Retina (tissue), 1 donor: ENCODE measurements at places on chromosomes 7 and 10.

DNA sequence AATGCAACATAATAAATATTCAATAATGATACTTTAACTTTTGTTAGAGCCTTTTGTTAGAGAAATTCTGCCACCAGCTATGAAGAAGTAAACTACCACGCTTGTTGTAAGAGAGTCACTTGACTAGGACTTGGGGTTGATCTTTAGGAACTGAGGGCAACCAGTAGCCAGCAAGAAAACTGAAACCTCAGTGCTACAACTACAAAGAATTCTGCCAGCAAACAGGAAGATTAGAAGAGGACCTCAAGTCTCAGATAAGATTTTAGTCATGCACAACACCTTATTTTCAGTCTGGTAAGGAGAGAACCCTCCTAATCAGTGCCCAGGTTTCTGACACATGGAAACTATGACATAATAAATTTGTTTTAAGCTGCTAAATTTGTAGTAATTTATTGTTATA lies 498.3 kb upstream of the STEAP1 start:
- DNase-seq, result no peak

- DNase-seq, result no peak
These were observed 3.5 kb upstream of the OTUD1 start for GRCh38 chr10:23435378-23435777.

DNA sequence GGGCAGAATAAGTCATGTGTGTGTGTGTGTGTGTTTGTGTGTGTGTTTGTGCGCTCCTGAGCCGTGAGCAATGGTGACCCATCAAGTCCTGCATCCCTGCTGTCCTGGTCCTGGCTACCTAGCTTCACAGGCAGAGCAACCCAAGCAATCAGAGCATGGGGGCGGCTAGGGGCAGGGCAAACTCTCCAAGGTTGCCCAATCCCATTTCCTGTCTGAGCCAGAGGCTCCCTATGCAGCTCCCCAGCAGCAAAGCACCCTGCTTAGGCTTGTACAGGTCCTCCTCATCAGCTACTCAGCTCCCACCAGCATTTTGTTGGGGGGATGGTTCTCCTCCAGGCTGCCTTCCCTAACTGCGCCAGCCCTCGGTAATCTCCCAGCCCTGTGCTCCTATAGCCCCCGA lies 31.1 kb upstream of the CRHR2 start:
- no peak for DNase-seq

- no peak for DNase-seq
These were observed at the start of gene PTPRZ1 for GRCh38 chr7:121872831-121873288. Gene PTPRZ1, plus strand, starts transcription at chr7:121873161. Its CDS starts 339 bp downstream, at chr7:121873500.

GRCh38 chr10:80253266-80253962 lies 36.0 kb downstream of the MAT1A start:
- DNase-seq, result no peak

DNA sequence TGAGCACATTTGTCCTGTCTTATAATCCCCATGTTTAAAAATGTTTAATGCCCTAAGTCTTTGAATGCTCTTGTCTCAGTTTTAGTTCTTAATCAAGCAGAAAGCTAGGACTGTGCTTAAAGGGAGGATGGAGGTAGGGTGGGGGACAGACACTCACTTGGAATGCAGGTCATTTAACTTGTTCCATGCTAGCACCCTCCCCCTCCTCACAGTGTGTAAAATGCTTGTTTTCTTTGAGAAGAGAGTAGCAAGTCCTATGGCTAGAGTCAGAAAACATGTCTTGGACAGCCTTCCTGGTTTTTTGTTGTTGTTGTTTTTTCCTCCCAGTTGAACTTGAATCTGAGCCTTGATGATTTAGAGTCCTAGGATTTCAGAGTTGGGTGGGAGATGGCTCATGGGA lies 114.2 kb downstream of the PLPP4 start:
- no peak for DNase-seq

GRCh38 chr10:110643653-110644597 lies at the start of gene RBM20:
Gene RBM20, plus strand, starts transcription at chr10:110644336. Its CDS starts 119 bp downstream, at chr10:110644455.
- peak; percentile 85 for DNase-seq

GRCh38 chr7:101557421-101557820 lies 71.7 kb downstream of the MYL10 start:
- no peak for DNase-seq

DNA sequence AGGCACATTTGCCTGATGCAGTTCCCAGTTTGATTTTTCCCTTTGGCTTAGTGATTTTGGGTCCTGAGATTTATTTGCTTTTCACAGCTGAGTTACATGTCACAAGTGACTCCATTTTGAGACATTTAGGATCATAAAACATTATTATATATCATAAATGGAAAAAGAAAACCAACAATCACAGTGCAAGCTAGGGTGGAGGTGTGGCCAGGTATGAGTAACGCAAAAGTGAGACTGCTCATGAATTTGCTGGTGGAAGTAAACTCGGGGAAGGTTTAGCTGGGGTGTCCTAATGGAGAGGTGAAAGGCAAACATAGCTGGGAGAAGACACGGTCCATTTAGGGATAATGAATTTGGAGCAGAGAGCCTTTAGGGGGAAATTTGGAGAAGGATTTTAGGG lies 21.7 kb upstream of the UCN3 start:
- no peak for DNase-seq

DNA sequence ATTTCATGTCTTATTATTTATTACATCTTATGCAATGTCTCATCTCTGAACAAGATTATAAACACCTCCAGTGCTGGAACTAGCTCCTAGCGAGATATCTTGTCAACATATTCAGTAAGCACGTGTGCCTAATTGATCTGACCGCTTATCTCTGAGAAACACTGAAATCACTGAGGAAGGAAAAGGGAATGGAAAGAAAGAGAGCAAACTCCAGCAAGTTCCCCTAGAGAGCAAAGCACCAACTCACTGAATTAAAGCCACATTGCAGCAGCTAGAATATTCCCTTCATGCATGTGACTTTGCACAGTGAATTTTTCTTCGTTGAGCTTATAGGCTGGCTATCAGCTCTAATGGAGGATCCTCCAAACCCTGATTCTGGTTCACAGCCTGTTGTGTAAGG lies 177.1 kb upstream of the FRMD4A start:
- no peak for DNase-seq

DNA sequence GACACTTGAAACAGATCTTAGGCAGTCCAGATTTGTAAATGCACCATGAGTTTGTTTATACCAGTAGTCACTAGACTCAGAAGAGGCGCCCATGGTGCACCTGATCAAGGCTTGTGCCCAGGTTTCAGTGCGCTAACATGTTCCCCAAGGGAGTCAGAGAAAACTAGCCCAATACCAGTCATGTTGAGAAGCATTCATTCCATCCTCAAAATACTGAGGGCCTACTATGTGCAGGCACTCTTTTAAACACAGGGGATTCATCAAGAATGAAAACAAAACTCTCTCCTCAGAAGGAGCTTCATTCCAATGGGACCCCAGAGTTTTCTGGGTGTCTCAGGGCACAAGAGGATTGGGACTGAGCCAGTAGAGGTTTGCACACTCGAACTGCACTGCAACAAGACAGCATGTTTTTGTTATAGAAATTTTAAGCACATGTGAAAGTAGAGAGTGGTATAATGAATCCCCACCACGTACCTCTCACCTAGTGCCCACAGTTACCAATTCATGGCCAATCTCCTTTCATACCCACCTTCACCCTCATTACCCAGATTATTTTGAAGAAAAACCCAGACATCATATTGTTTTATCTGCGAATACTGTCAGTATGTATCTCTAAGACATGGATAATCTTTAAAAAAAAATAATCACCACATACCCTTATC lies 55.0 kb upstream of the ARID5B start:
- no peak for DNase-seq

DNA sequence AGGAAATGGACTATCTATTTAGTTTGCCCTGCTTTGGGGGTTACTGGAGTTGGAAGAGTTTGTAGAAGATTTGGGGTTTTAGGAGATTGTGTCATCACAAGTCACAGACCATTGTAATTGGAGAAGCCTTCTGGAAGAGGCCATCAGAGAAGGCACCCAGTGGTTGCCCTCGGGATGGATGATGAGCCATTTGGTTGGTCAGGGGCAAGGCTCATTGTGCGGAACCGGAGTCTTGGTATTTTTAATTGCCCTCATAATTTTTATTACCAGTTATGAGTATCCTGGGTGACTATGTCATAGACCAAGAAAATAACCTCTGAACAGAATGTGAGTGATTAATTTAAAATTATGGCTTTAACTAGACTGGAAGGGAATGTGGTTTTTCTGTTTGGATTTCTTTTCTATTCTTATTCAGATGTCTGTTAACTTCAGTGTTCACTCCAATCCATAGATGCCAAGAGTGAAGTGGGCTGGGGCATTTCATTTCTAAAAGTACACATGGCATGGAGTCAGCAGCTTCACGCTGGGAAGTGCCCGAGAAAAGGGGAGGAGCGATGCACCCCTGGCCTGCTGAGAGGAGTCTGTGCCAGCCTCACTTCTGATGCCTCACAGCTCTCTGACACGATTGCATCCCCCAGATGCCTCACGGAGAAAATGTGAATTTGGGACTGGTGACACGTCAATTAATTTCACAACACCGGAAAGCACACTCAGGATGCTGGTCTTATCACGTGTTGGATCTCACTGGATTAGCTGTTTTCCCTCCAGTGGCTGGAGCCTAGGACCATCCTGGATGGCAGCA lies 225.6 kb upstream of the IGFBP3 start:
- no peak for DNase-seq

DNA sequence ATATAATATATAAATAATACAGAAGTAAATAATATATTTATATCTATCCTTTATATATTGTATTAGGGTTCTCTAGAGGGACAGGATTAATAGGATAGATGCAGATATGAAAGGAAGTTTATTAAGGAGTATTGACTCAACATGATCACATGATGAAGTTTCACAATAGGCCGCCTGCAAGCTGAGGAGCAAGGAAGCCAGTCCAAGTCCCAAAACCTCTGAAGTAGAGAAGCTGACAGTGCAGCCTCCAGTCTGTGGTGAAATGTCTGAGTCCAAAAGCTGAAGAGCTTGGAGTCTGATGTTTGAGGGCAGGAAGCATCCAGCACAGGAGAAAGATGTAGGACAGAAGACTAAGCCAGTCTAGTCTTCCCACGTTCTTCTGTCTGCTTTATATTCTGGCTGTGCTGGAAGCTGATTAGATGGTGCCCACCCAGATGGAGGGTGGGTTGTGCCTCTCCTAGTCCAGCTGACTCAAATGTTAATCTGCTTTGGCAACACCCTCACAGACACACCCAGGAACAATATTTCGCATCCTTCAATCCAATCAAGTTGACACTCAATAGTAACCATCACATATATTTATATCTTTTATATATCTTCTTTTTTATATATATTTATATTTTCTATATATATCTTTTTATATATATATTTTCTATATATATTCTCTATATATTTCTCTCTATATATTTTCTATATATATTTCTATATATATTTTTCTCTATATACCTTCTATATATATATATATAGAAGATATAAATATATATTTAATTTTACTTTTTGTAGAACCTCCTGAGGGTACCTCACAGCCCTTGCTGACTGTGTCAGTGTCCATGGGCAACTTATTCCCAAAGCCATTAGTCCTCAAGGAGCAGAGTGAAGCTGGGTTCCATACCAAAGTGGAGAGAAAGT lies 24.6 kb upstream of the AKR1B10 start:
- DNase-seq, result no peak

DNA sequence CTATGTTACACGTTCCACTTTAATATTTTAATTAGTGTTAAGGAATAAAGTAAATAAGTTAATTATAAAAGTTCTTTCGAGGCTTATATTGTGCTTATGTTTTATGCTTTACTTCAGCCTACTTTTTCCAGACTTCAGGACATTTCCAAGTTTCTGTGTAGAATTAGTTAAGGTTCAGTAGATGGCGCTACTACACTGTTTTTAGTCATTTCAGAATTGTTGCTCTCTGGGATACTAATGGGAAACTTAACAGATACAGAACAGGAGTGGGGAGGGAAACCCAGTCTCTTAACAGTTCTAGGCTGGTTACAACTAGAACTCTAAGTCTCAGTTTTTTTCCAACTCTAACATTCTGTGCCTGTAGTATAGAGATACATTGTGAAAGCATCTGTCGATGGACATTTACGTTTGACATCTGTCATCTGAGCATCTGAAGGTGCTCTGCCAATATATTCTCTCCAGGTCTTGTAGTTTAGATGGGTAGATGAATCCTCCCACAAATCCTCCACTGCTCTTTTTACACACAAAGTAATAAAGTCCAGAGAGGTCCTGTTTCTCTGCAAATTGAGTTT lies 56.8 kb upstream of the FAM171A1 start:
- peak; percentile 41 for DNase-seq

- no peak for DNase-seq
These were observed 95.8 kb upstream of the ABCB5 start for GRCh38 chr7:20519645-20520044.

DNA sequence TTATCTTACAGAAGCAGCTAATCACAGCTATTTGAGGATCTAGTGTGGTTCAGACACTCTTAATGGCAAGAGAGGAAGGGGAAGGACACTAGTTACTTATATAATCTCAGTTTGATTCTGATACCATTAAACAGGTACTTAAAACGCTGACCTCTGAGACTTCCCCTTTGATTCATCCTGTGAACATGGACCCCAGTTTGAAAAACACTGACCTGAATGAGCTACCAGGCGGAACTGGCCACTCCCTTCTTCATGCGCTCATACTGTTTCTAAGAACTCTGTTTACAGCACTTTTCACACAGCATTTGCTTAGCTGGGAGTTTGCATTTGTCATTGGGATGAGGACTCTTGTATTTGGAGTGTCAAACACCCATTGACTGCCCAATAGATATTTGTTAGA lies 45.7 kb downstream of the BEND7 start:
- DNase-seq, result peak; percentile 44

DNA sequence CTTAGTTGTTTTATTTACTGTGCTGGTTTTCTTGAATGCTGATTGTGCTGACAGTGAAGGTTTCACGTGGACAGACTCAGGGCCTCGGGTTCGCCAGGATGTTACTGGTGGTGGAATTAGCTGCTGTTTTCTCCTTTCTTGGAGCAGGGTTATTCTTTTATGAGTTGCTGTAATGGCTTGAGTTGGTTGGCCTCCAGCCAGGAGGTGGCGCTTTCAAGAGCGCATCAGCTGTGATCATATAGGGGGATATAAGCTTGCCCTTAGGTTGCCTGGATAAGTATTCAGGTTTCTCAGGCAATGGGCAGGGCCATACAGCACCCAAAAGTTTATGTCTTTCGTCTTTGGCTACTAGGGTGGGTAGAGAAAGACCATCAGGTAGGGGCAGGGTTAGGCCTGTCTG lies 741.3 kb downstream of the PHTF2 start:
- no peak for DNase-seq

DNA sequence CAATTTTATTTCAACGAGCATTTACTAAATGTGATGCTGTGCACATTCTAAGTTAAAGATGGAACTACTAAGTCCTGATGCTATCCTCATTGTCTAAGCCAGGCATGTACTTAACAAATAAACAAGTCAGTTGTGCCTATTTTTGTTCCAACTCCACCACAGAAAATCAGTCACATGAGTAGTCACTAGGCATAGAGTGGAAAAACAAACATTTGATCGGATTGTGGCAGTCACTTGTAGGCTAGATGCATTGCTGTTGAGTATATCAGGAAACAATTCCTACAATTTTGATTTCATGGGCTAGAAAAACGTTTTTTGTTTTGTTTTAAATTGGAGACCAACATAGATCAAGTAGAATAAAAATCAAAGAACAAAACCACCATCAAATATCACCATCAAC lies 177.6 kb upstream of the SLC25A13 start:
- DNase-seq, result no peak

- DNase-seq, result no peak
These were observed 69.0 kb downstream of the DENND2A start for GRCh38 chr7:140571538-140572122.

- peak; percentile 55 for DNase-seq
These were observed 56.9 kb downstream of the XPNPEP1 start for GRCh38 chr10:109866168-109866994.
